Right ventricle myocardium superior (tissue), 1 donor: ENCODE measurements at places on chromosomes 7 and 10. TPM values are rescaled to one million over a fixed set of nuclear protein-coding genes. Genes with fewer than 3 reads are reported as not detected.
A peak's percentile ranks its signal among the peaks of the same experiment; 100 is the strongest.

GRCh38 chr10:19877466-19878255 is 61.4 kb downstream of the PLXDC2 start:
- DNase-seq, result peak; percentile 40

Gene ZNF804B
- total RNA-seq, result not detected

DNA sequence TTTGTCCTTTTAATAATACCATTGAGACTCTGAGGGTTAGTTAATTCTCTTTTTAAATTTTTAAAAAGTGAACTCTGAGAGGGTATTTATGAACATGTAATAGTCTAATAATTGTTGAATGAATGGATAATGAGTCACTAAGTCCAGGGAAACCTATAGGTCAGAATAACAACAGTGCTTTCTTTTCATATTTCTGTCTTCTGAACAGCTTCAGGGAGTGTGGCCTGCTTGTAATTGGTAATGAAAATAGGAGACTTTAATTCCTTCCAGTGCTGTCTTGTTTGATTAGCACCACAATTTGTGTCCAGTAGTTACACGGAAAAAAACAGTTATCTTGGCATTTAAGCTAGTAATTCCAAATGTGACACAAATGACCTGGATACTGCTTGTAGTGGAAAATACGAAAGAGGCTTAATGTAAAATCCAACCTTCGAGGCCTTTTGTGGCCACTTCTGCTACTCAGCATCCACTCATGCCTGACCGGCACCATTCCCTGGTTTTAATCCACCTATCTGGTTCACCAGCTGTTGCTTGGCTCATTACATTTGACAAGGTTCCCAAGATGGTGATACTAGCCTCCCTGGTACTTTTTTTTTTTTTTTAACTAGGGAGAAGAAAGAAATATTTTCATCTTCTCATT is 149.3 kb upstream of the IMMP2L start:
- no peak for DNase-seq

GRCh38 chr7:34137176-34137575 is 231.8 kb downstream of the BMPER start:
- DNase-seq, result no peak

DNA sequence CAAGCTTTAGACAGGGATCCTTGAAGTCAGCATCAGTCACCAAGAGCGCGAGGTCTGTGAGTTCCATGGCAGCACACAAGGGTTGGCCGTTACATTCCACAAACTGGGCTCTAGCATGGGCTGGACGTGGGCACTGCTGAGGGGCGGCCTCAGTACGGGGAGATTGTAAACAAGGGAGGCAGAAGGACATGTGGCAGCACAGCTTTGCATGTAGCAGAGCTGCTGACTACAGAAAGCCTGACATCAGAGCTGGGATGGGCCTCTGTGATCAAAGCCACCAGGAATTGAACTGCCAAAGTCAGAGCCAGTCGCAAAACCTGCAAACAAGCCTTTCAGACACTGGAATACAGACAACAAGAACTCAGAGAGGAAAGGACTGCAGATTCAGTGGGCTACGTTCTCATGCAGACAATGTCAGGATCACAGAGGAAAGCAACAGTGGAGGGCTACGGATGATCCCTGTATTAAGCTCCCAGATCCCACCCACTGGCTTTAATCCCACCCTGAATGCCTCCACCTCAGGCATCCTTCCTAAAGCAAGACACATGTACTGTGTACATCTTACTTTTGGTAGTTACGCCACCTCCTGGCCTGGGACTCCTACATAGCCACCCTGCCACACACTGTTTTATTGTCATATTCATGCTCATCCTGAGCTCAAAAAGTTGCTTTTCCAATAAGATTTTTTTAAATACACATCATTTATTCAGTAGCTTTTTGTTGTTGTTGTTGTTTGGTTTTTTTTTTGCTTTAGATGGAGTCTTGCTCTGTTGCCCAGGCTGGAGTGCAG is 291.1 kb upstream of the IMMP2L start:
- no peak for DNase-seq
